Brain (organoid and tissue), 16 donors: ENCODE measurements at places on chromosomes 3 and 15. TPM values are rescaled to one million over a fixed set of nuclear protein-coding genes. Genes with fewer than 3 reads are reported as not detected.

CELF6 gene
- 8.6 TPM for polyA plus RNA-seq

NR1I2 gene
- not detected for polyA plus RNA-seq

SSUH2 gene
- polyA plus RNA-seq: not detected

SH2D7 gene
- not detected for polyA plus RNA-seq

ANKRD63 gene
- polyA plus RNA-seq: not detected

FAM107A gene
- polyA plus RNA-seq: 470 TPM

ITGB5 gene
- polyA plus RNA-seq: 18.8 TPM

CADPS gene
- 34.1 TPM for polyA plus RNA-seq

SYNPR gene
- 8.1 TPM for polyA plus RNA-seq

DNA sequence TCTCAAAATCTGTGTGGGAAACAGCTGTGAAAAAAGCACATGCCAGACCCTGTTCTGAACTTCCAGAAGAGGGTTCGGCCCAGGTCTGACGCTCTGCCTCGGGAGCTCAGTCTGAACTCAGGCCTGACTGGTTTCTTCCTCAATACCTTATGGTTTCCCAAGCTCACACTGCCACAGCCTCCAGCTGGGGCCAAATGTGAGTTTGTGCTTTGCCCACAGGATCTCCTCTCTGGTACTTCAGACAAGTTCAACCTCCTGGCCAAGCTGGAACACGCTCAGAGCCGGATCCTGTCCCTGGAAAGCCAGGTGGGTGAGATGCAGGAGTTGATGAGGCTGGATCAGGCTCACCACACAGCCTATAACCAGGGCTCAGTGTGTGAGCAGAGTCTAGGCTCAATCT lies 33.8 kb downstream of the CYP11A1 start:
- no peak for DNase-seq

- DNase-seq: no peak
Observed at GRCh38 chr15:83289160-83289559, 4.7 kb upstream of the BNC1 start.

GRCh38 chr15:63121382-63122001 lies at the start of gene LACTB:
Gene LACTB, plus strand, starts transcription at chr15:63121861. Its CDS starts 11 bp downstream, at chr15:63121872.
- peak; percentile 94 for DNase-seq

DNA sequence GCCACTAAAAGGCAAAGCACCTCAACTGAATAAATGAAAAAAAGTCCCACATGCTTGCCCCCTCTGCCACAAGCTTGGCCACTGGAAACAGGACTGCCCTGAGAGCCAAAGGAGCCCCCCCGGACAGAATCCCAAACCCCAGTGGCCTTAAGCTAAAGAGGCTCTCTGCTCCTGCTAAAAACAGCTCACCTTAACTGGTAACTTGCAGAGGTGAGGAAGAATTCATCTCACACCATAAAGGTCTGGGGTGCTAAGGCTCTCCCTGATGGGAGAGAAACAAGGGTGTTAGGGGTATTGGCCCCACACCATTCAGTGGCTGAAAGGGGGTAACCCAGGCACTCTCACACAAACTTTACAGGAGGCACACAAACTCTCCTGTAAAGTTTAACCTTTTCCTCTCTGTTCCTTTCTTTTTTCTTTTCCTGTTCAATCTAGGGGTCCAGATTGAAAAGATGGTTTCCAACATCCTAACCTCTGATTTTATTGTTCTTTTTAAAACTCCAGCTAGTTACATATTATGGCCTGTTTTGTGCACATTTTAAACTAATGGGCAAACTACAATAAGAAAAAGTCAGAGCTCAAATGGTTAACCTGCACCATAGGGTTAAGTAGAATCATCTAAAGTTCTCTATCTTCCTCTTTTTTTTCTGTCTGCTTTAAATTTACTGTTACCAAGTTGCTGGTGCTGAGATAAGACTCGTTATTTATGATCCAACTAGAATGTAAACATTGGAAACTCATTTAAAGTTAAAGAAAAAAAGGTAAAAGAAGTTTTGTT lies 19.9 kb downstream of the TRANK1 start:
- DNase-seq: no peak

GRCh38 chr15:78909791-78910228 lies 35.0 kb downstream of the CTSH start:
- peak; percentile 74 for DNase-seq

GRCh38 chr15:74382004-74382816 lies 14.8 kb upstream of the CYP11A1 start:
- DNase-seq: peak; percentile 61

DNA sequence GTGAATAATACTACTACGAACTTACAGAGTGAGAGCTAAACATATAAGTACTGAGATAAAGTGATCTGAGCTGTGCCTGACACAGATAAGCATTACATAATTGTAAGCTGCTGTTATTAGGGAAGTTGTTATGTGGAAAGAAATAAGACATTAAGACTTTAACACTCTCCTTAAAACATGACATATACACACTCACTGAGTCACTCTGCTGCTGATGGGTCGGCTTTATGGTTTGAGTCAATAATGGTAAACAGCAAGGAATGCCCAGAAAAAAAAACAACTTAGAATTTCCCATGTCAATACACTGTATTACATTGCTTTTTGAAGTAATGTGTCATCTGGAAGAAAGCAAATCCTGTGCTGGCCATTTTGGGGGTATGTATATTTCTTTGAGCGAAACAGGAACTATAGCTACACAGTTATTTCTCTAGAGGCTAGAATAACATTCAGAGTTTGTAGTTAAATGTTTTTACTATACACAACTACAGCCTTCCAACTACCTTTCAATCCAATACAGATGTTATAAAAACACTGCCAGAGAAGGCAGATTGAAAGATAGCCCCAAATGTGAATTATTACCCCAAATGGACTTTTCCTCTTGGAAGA lies 22.8 kb upstream of the SPRED1 start:
- no peak for DNase-seq

GRCh38 chr3:185659942-185660921 lies 74.1 kb downstream of the SENP2 start:
- peak; percentile 85 for DNase-seq

DNA sequence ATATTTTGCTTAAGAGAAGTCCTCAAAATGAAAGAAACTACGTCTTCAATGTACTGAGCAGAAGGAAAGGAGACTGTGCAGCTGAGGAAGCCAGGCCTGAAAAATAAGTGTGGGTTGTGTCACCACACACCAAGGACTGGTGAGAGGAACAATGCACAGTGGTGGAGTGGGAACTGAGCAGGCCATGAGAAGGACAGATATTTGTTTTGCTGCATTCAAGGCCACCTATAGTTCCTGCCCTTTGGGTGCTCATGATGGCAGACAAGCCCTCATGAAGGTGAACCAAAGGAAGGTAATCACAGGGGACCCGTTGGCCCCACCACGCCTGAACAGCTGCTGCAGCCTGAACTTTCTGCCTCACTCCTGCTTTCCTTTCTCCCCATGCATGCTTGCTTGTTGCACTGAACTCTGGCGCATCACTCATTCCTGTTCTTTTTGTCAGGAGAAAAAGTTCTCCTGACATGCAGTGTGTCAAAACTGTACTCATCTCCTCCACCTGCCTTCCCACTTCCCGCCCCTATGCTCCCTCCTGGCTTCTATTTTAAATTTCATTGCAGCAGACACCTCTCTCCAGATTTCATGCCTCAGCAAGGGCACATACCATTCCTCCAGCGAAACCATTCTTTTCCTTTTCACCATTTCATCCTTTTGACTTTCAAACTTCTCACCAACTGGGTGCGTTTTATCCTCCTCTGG lies 2.2 kb upstream of the RNF7 start:
- no peak for DNase-seq

DNA sequence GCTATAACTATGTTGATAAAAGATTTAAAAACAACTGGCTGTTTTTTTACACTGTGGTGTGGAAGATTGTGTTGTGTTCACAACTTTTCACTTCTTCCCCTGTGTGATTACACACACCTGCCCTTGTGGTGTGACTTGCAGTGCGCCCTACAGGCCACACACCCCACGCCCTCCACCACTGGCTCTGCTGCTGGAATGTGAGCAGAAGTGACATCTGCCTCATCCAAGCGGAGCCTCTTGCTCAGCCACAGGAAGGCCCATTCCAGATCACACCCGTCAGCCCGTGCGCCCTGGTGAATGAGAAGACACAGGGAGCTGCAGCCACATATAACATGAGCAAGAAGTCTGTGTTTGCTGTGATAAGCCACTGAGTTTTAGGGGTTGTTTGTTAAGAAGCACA lies 7.0 kb downstream of the CCR2 start:
- DNase-seq: no peak

- DNase-seq: no peak
Observed at GRCh38 chr3:52246728-52247408, 1.3 kb downstream of the PPM1M start.
